Activated CD4-positive, alpha-beta T cell treated with anti-CD3 and anti-CD28 coated beads for 36 hours (primary cell): ENCODE measurements at places on chromosomes 3 and 15. TPM values are rescaled to one million over a fixed set of nuclear protein-coding genes. Genes with fewer than 3 reads are reported as not detected.

The ZFAND6 gene
- total RNA-seq: 30.2 TPM

The PAQR5 gene
- 0.05 TPM for total RNA-seq

The SLC22A14 gene
- not detected for total RNA-seq

The PPP4R2 gene
- total RNA-seq: 91.5 TPM

The ZNF662 gene
- 1.3 TPM for total RNA-seq

The HRG gene
- 0.11 TPM for total RNA-seq

The PIF1 gene
- 30.0 TPM for total RNA-seq

The ISG20 gene
- 107 TPM for total RNA-seq

The ACAD9 gene
- 70.7 TPM for total RNA-seq

The MGA gene
- total RNA-seq: 33.7 TPM

The TBC1D5 gene
- 53.9 TPM for total RNA-seq

The AP3B2 gene
- 0.39 TPM for total RNA-seq

The LSAMP gene
- total RNA-seq: not detected

The ACAA1 gene
- total RNA-seq: 64.6 TPM

The MUC20 gene
- 0.54 TPM for total RNA-seq

The PLA2G4E gene
- not detected for total RNA-seq

The GTF2A2 gene
- total RNA-seq: 167 TPM

The XXYLT1 gene
- 5.7 TPM for total RNA-seq

The GOLGA8Q gene
- 0.49 TPM for total RNA-seq

The ANKRD28 gene
- total RNA-seq: 28.4 TPM

The TRIM42 gene
- not detected for total RNA-seq

The GOLGA6D gene
- total RNA-seq: not detected

The ILDR1 gene
- 0.11 TPM for total RNA-seq

The IL16 gene
- 117 TPM for total RNA-seq

The STRIT1 gene
- not detected for total RNA-seq

The SPTSSB gene
- not detected for total RNA-seq

The PCYT1A gene
- total RNA-seq: 41.8 TPM

The CFAP20DC gene
- 3.5 TPM for total RNA-seq

The IL17RD gene
- 0.18 TPM for total RNA-seq

The SYNPR gene
- total RNA-seq: not detected

The ITIH1 gene
- not detected for total RNA-seq

The SPESP1 gene
- 1.3 TPM for total RNA-seq

The WNT7A gene
- total RNA-seq: 0.39 TPM

The KBTBD13 gene
- total RNA-seq: not detected

The MESD gene
- total RNA-seq: 18.6 TPM

The NDN gene
- total RNA-seq: 1.2 TPM

The RPL15 gene
- total RNA-seq: 2,605 TPM
